ENCODE measurements at places on chromosomes 2 and 18. TPM values are rescaled to one million over a fixed set of nuclear protein-coding genes. Genes with fewer than 3 reads are reported as not detected.

GRCh38 chr18:39635966-39636365, 2070.4 kb upstream of the CELF4 start:
- no peak for DNase-seq

DNA sequence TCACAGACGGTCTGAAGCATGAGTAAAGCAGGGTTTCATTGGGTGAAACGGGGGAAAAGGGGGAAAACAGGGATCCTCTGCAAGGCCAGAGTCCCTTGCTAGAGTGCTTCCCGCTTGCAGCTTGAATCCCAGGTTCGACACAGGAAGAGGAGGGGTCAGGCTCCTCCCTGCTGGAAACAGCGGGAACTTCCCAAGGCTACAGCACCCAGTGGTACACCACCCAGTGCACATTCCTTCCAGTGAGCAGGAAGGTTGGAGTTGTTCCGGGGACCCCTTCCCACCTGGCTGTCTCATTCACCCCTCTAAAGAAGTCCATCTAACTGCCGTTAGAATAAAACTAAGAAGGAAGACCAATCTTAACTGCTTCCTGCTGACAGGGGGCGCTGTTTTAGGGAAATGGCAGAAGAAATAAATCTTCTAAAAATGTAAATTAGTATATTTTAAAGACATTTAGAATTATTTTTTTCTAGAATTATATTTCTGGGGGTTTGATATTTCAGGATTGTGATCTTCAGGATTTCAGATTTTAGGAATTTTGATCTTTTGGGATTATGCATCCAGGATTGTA, 230.9 kb downstream of the RBM43 start:
- DNase-seq, result no peak

GRCh38 chr18:78733762-78734613, 245.6 kb upstream of the SALL3 start:
- DNase-seq, result no peak

DNA sequence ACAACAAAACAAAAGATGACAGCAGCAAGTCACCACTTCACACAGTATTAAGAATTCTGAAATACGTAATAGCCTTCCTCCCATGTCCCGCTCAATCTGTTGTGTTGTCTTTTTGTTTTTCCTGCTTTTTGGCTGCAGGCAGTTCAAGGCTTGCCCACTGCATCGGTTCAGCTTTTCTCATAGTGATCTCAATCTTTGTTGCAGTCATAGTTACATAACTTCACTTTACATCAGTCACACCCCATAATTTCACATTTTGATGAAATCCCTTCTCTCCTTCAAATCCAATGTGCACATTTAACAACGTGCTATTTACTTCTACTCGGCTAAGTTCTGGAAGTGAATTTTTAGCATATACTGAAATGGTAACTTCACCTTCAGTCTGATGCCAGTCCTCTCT, 33.8 kb upstream of the HAAO start:
- no peak for DNase-seq

- DNase-seq, result no peak
These were observed 10.3 kb upstream of the PDK1 start for GRCh38 chr2:172545408-172546075.

GRCh38 chr2:8704906-8705305, 23.1 kb downstream of the ID2 start:
- DNase-seq, result no peak

- no peak for DNase-seq
These were observed 1.2 kb downstream of the SAP130 start for GRCh38 chr2:128026448-128027277.

DNA sequence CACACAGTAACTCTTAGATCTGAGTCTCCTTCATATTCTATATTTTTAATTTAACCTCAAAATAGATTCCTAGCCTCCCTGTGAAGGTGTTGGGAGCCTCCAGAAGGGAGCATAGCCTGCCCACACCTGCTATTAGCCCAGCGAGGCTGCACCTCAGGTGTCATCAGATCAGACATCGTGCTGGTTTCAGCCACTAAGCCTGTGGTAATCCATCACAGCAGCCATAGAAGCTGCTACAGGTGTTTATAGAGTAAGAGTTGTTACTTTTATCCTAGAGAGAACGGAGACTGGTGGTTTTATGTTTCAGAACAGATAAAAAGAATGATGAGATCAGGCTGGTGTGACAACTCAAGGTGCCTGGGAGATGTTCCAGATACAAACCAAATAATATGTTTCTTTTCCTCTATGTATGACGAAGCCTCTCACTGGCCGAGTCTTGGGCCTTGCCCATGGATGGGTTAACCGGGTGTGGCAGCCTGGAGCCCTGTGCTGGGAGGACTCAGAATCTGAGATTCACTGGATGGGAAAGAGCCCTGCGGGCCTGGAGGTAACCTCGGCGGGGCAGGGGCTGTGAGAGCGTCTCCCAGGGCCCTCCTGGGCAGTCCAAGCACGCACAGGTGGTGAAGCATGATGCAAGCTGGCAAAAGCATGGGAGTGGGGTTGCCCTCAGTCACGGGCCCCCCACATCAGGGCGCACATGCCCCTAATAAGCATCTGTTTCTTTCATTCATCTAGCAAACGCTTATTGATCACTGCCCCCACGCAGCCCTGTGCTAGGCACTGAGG, 73.7 kb downstream of the MRPS9 start:
- DNase-seq, result no peak

- no peak for DNase-seq
These were observed 1057.1 kb upstream of the CRIM1 start for GRCh38 chr2:35298493-35298892.

GRCh38 chr2:23568626-23569190, 183.7 kb downstream of the KLHL29 start:
- no peak for DNase-seq

DNA sequence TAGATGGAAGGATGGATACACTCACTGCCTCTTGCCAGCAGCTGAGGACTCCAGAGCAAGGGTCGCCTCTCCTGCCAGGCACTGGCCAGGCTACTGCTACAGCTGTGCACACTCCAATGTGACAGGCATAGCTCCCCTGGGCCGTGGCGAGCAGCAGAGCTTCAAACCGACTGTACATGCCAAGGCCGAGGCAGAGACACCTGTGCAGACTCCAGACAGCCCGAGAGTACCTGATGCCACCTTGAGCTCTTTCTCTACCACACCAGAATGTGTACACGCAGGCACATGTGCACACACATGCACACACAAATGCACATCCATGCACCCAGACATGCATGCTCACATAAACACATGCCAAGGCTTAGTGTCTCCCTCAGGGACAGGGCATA, 508.3 kb upstream of the MYT1L start:
- DNase-seq, result no peak

DNA sequence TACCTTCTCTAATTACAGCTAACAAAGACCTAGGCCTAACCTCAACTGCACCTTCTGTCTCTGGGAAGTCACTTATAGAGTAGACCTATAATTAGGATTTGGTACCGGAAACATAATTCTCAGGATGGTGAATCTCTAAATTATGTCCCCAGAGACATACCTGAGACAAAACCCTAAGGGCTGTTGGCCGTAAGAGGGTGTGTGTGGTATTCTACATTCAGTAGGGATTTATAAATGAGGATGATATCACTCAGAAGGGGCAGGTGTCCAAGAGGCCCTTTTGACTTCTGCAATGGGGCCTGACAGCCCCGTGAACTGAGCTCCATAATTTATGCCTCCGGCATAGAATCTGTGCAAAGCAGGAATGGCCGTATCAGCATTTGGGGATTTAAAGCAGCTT, 13.5 kb upstream of the DARS1 start:
- DNase-seq, result no peak

DNA sequence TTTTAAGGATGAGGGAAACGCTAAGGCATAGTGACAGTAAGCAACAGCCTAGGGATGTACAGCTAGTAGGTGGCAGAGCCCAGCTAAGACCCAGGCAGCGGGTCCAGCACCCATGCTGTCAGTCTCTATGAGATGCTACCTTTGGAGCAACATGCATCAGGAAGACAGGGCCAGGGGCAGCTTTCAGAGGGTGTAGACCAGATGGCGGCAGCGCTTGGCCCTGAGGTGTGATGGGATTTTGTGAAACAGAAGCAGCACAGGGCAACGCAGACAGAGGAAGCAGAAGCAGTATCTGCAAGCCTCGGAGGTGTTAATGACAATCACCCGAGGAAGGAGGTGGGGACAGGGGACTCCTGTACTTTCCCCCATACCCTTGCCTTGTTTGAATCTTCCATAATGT, 43.2 kb downstream of the SDC1 start:
- DNase-seq, result no peak

DNA sequence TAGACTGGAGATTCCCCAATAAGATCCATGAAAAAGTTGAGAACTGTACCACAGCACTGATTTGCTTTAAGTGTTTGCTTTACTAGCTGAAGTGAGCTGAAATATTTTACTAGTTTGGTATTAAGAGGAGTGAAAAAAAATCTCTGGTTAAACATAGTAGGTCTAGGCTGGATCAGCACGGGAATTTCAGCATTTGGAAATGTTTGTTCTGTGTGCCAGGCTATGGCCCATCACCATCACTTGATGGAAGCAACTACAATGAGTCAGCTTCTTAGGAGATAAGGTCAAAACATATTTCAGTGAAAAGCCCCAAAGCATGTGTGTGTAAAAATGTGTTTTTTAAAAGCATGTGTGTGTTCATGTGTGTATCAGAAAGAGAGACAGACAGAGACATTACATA, 131.4 kb upstream of the DNMT3A start:
- no peak for DNase-seq

DNA sequence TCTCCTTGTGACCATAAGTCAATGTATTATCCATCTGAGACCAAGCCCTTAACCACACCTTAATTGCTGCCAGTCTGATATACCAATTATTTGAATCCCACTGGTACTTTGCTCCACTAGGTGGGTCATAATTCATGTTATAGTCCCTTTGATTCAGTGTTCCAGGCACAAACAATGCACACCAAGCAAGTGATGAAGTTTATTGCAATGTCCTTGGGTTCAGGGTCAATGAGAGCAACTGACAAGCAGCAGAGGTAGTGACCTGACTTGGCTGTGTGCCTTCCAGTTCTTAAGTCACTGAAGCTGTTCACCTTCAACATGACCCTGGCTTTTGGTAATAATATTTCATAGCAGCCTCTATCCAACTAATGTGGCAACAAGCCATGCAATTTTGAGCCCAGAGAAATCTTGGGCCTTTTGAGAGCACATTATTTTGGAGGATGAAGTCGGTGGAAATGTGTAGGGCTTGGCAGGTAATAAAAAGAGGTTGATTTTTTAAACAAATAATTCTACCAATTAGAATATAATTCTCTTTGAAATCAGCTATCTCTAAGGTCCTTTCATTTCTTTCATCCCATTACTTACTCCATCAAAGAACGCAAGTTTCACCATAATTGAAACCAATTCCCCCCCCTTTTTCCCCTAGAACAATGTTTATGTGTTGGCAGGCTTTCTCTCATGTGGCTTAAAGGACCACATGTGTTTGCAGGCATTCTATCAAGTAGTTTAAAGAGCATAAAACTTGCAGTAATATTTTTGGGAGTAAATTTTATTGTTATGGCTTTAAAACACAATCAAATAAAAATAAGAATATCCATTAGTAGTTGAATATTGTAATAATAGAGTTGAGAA, 3.1 kb upstream of the CPO start:
- DNase-seq, result no peak

GRCh38 chr2:96124406-96125265, 8.3 kb upstream of the ADRA2B start:
- DNase-seq, result no peak

- no peak for DNase-seq
These were observed 136.1 kb upstream of the CCDC150 start for GRCh38 chr2:196503398-196503797.

- DNase-seq, result no peak
These were observed 50.6 kb downstream of the DNAJC10 start for GRCh38 chr2:182766626-182767025.

- DNase-seq, result peak; percentile 22
These were observed 18.0 kb downstream of the MBP start for GRCh38 chr18:77114415-77115191.

GRCh38 chr18:63161761-63162195, 157.8 kb downstream of the BCL2 start:
- peak; percentile 83 for DNase-seq

DNA sequence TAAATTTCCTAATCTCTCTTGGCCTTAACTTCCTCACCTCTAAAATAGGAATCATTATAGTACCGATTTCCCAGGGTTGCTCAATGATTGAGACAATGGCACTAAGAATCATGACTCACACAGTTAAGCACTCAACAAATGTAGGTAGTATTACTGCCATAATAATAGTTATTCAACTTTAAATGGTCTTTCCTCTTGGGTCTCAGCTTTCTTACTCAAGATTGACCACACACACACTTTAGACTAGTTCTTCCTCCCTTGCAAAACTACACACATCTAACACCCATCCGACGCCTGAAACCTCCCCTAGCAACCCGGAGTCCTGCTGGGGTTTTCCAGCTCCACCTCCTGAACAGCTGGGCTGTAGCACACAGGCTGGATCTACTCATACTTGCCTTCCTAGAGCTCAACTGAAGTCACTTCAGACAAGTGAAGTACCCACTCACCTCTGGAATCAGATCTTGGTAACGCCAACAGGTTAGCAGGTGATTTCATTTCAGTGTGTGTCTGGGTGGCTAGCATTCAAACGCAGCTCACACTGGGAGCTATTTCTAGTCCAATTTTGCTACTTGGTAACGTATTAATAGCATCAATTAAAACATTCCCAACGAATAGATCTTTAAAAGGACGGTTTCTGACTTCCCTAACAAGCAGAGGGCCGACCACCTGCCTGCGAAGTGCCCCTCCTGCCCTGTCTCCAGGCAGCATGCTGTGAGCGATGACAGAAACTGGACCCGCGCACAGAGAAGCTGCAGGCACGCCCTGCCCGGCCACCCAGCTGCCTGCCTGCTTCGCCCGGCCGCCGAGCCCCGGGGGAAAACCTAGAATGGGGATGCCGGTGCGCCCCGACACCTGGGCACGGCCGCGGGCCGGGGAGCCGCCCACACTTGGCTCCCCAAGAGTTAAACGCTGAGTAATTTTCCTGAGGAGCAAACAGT, 1.1 kb downstream of the UXS1 start:
- peak; percentile 68 for DNase-seq

DNA sequence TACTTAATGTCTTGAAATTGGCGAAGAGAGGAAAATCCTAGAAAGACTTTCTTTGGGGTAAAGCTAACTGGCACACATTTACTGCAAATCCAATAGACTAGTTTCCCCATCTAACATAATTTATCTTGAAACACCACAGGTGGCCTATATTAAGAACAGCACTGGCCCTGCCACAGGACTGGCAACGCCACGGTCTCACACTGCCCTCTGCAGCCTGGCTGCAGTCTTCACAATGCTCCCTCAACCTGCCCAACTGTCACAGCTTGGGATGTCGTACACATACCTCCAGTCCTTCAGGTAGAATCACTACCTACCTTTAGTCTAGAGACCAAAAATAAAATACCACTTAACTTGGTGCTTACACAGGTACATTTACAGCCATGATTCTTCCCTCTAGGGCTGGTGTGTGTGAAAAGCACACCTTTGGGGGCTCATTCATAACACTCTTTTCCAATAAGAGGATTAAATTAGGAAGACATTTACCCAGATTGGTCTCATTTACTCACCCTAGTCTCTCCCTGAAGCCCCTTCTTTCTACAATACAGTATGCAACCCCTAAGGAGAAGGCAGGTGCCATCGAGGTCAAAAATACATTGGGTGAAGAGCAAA, 222.2 kb downstream of the C1D start:
- DNase-seq, result peak; percentile 73

GRCh38 chr18:9329471-9329870, 5.1 kb upstream of the TWSG1 start:
- no peak for DNase-seq

SLC16A14 gene
- 2.1 TPM for total RNA-seq

CDCA7 gene
- total RNA-seq, result 24.8 TPM

CXCR1 gene
- not detected for total RNA-seq

SIX3 gene
- 0.24 TPM for total RNA-seq

PARD3B gene
- total RNA-seq, result 1.3 TPM

CHST10 gene
- total RNA-seq, result 9.4 TPM

ACTG2 gene
- total RNA-seq, result 0.74 TPM

UGT1A10 gene
- 8.2 TPM for total RNA-seq

DTNA gene
- total RNA-seq, result 12.1 TPM

MOB1A gene
- 164 TPM for total RNA-seq

Measured in Daoy (cell line).